ENCODE measurements at places on chromosomes 11 and 22.

DNA sequence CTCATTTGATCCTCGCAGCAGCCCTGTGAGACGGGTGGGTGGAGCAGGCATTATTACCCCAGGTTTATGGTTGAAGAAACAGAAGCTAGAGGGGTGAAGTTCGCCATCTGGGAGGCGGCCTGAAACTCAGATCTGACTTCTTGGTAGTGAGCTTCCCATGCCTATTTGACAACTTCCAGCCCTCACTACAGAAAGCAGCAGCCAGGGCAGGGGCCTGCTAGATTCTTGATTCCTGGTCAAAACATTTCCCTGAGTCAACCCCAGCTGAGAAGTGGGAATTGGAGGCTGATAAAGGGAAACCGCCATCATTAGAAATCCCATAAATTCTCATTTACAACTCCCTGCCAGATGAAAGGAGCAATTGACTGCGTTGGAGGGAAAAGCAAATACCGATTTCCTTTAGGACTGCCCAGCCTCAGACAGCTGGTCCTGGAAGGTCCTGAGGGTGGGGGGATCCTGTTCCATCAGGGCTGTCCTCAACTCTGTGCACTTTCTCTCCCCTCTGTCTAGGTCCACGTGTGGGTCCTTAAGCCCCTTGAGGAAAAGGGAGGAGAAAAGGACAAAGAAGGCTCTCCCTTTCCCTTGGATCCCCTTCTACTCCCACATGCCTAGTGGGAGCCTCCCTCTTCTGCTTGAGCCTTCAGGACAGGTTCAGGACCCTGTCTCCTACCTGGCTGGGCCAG lies 10.2 kb upstream of the NECTIN1 start:
- DNase-seq, result no peak

GRCh38 chr11:66561178-66561974 lies 7.0 kb downstream of the CTSF start:
- peak; percentile 55 for DNase-seq

- no peak for DNase-seq
Observed at GRCh38 chr11:36023922-36024321, 80.1 kb downstream of the LDLRAD3 start.

DNA sequence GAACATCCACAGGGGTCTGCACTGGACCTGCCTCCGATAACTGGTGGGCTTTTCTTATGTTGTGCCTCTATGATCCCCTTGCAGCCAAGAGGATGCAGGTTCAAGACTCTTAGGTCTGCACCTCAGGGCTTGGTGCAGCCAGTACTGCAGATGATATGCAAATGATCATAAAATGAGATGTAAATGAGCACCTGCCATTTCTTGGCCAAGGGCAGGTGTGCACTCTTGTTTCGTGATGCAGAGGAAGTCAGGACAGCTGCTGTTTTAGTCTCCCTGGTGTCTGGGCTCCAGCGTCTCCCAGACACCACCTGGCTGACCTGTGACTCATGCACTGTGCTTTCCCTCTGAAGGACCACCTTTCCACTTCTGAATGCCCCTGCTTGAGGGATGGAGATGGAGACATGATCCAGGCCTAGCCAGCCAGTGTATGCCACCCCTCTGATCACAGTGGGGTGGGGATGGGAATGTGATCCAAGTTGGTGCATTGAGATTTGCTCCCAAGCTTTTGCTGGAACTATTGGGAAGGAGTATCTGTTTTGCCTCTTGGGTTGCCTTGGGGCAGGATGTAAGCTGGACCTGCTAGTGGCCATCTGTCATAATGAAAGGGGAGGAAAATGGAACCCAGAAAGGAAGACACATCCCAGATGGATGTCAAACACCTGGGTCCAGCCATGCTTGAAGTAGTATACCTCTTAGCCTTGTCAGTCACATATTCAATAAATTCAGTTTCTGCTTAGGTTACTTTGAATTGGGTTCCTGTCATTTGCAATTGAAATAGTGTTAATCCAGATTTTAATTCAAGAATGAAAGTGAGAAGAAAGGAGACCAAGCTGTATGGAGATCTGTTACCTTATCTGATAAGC lies 3.3 kb upstream of the KCNJ11 start:
- DNase-seq, result no peak

GRCh38 chr22:21633481-21633880 lies 921 bp downstream of the CCDC116 start:
- DNase-seq, result no peak

DNA sequence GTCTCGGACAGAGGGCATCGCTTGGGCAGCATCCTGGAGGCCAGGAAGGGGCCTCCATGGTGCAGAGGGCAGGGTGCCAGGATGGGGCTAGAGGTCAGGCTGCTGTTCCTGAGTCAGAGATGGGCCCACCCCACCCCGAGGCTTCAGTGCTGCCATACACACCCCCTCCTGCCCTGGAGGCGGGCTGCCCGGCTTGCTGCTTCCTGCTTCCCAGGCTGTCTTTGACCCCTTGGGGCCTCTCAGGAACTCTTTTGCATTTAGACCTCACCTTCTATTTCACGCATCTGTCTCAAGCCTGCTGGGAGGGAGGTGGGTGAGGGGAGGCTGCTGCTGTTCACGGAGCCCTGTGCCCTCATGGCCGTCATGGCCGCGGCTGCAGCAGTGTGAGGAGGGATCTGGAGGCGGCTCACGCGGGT lies 6.6 kb upstream of the GRAMD4 start:
- DNase-seq, result no peak

- DNase-seq, result no peak
Observed at GRCh38 chr11:45655012-45655283, 10.5 kb downstream of the CHST1 start.

All from G401 (cell line).